ENCODE measurements at places on chromosomes 12 and 14.

DNA sequence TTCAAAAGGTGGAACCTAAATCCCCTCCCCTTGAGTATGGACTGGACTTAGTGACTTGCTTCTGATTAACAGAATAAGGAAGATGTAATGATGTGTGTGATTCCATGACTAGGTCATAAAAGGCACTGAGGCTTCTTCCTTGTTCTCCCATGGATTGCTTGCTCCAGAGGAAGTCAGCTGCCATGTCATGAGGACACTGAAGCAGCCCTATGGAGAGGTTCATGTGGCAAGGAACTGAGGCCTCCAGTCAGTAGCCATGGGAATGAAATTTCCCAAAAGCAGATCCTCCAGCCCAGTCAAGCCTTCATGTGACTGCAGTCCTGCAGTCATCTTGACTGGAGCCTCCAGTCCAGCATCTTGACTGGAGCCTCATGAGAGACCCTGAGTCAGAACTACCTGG lies 10.7 kb downstream of the TMBIM4 start:
- no peak for DNase-seq

DNA sequence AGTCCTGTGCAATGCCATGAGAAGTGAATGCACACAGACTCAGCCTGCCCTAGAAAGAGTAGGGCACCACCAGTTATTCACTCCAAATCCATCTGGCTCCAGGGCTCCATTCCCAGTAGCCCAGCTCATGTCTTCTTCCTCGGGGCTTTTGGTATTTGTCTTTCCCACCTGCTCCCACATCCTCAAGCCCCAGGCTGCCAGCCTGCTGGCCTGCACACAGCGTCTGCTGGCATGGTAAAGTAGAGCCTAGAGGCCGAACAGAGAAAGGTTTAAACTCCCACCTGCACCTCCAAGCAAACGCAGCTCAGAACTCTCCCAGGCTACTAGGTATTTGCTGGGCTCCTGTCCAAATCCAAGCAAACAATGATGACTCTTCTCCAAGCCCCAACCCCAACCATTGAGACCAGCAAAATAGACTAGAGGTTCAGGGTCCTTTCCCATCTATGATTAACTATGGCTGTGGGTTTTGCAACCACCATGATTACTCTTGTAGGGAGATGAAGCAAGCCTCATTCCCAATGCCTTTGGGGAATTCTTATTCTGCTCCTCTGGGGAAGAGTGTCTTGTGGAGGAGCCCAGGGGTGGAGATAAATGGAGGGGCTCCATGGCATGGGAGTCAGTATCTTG lies 5.2 kb upstream of the VDR start:
- DNase-seq: no peak

GRCh38 chr12:123390498-123391426 lies 6.8 kb downstream of the KMT5A start:
- no peak for DNase-seq

- no peak for DNase-seq
Observed at GRCh38 chr12:131177599-131177998, 223.9 kb downstream of the ADGRD1 start.

DNA sequence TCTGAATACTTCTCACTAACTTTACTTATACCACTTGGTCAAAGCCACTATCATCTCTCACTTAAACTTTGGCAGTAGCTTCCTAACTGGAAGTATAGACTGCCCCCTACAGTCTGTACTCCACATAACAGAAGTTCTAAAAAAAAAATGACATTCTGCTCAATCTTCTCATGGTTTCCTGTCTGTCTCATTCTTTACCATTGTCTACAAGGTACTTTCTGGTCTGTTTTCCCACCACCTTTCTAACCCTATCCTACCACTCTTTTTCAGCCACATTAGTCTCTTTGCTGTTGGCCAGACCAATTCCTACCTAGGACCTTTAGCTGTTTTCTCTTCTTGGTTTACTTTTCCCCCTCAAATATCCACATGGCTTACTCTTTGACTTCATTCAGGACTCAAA lies 14.7 kb downstream of the CPSF6 start:
- no peak for DNase-seq

DNA sequence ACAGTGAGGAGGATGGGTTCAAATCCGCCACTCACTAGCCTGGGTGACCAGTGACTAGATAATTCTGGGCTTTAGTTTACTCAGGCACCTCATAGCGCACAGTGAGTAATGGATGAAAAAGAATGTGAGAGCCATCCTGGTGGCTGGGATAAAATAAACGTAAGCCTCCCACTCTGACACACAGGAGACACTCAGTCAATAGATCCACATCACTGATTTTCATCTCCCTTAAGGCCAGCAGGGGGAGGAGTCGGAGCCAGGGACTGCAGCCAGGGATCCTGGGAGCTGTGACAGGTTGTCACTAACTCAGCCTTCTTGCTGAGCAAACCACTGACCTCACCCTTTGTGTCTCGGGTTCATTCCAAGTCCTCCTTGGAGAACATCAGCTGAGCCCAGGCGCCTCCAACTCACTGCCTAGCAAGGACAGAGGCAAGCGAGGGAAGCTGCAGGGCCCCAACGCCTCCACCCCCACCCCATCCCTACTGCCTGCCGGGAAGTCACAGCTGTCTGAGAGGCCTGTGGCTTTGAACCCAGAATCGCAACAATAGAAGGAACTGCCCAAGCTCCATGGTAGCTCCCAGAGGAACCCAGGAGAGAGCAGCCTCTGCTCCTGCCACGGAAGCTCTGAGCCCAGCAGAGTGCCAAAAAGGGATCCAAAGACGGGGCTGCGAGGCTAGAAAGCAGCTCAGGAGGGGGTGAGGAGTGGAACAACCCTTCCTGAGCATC lies 30.7 kb downstream of the PXN start:
- no peak for DNase-seq

DNA sequence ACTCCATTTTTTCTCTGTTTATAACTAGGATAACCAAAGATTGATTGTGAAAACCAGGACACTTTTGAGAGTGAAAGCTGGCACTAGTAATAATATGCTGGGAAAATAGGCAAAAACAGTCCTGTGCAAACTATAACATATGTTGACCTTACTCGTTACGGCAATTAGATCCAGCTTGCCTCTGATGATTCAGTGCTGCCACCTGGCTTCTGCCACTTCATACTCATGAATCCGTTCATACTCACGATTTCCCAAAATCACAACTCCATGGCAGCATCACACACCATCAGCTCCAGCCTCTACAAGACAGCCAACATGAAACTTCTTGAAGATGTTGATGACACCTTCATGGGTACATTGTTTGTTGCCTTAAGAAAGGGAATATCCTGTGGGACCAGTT lies 49.1 kb upstream of the CAND1 start:
- no peak for DNase-seq

Measured in stimulated activated CD4-positive, alpha-beta T cell treated with anti-CD3 and anti-CD28 coated beads, Interleukin-15, amount 100 ng/mL, for 1 hour (primary cell).